ENCODE measurements at places on chromosomes 6 and 20.

DNA sequence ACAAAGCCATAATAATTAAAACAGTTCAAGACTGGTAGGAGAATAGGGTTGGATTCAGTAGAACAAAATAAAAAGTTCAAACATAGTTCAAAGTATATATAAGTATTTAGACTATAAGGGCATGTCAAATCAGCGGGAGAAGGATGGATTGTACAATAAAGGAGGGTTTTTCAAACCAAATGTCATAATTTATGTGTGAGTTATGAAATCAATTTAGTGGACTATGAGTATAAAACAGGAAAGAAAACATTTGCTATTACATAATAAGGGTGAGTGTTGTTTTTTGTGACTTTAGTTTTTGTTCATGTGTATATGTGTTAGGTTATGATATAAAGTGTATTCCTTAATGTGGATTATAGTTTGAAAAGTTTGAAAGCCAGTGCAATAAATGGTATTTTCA is 10.6 kb downstream of the ORC3 start:
- DNase-seq, result no peak

DNA sequence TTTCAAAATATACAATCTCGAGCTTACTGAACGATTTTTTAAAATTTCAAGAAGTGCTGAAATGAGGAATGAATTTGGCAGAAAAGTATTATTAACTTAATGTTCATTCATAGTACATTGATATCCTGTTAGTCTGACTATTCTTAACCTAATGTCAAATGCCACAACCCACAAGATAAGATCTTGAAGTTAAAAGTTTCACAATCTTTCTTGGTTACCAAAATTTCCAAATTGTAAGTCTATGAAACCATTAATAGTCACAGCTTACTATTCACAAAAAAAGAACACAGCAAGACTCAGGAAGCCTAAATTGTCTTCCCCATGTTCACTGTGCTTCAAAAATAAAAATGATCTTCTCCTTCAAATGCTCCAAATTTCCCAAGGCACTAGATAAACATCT is 71.3 kb downstream of the HACE1 start:
- no peak for DNase-seq

DNA sequence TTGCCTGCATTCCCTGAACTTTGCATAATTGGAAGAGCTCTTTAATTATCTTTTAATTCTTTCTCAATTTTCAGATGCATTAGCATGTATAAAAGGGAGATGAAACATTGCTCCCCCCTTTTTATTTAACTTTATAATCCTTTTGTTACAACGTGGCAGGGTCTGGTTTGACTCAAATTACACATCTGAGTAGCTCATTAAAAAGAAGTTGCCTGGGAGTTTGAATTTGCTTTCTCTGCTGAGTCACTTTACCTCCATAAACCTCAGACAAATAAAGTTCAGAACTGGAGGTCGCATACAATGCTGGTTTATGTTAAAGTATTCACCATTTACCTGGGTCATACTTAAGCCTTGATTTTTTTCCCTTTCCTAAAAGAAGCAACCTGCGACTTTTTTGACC is 495.2 kb downstream of the PREX1 start:
- DNase-seq, result no peak

DNA sequence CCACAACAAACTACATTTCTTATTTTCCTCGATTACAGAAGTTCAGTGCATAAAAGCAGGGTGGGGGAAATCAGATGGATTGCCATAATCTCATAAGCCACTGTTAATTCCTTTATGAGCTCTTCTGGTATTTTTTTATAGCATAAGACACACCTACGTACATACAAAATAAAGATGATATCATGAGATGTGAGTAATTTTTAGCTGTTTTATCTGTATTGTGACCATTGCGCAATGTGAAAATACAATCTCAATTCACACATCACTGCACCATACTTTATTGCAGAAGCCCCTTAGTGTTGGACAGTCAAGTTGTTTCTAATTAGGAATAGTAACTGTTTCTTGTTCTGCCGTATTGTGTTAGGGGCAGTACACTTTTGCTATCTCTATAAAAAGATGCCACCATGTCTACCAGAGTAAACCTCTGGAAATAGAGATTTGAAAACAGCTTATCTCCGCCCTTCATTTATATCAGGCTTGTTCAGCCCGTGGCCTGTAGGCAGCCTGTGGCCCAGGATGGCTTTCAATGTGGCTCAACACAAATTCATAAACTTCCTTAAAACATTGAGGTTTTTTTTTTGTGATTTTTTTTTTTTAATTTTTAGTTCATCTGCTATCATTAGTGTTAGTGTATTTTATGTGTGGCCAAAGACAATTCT is 90.4 kb downstream of the FARS2 start:
- DNase-seq, result no peak

DNA sequence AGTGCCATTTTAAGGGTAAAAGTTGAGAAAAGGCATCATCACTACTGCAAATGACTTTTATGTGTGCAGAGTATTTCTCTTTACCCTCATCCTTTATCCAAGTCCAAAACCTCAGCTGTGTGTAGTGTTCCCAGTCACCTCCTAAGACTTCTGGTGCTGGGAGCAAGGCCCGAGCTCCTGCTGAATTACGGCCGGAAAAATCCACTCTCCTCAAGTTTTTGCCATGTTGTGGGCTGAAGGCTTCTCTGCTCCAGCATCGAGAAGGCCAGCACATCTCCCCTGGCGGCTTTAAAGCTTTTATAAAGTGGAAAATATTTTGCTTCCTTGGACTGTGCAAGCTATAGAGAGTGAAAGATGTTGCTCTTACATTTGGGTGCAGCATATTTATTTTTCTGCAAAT is 153.2 kb upstream of the THBS2 start:
- no peak for DNase-seq

All from activated effector memory CD4-positive, alpha-beta T cell treated with anti-CD3 and anti-CD28 coated beads, Interleukin-2, amount 50 U/mL, for 16 hours (primary cell).